ENCODE measurements at places on chromosomes 11 and 22.

DNA sequence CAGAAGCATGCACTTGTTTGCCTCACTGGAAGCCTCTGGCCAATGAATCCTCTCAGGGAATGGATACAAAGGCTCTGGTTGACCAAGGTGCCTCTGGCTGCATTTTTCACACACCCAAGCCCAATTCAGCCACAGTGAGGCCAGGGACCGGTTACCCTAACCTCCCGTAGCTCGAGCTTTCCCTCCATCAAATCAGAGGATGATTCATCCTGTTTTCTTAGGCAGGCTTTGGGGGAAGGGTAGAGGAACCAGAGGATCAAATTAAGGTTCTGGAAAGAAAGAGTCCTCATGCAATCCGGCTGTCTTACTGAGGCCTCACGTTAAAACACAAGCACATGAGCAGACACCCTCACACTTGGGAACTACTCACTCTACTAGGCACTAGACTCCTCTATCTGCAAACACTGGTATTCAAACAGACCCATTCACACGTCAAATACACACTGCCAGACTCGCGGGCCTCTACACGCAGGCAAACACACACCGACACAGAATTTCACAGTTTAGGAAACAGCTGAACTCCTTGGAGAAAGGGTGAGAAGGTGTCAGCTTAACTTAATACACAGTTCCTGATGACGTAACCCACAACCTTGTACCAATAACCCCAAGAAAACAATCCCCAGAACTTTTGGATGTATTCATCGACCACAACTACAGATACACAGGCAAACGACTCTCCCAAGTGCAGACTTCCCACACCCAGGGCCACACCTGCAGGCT is 12.4 kb downstream of the NRXN2 start:
- peak; percentile 13 for DNase-seq

GRCh38 chr11:1812801-1813200 is 22.0 kb upstream of the SYT8 start:
- no peak for DNase-seq

DNA sequence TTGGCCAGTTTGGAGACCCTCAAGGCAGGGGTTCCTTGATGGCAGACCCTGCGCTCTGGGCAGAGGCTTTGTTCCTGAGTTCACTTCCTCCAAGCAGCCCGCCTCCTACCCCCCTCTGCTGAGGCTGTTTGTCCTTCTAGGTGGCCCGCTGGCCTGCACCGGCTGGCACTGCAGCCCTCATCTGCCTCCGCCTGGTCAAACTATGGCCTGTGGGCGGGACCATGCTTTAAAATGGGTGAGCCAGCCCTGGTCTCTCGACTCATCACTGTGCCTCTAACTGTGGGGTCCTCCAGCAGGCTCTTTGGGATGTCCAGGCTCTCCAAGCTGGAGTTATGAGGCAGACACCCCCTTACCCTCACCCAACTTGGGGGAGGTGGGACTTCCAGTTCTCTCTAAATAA is 114.1 kb upstream of the SLC22A12 start:
- no peak for DNase-seq

DNA sequence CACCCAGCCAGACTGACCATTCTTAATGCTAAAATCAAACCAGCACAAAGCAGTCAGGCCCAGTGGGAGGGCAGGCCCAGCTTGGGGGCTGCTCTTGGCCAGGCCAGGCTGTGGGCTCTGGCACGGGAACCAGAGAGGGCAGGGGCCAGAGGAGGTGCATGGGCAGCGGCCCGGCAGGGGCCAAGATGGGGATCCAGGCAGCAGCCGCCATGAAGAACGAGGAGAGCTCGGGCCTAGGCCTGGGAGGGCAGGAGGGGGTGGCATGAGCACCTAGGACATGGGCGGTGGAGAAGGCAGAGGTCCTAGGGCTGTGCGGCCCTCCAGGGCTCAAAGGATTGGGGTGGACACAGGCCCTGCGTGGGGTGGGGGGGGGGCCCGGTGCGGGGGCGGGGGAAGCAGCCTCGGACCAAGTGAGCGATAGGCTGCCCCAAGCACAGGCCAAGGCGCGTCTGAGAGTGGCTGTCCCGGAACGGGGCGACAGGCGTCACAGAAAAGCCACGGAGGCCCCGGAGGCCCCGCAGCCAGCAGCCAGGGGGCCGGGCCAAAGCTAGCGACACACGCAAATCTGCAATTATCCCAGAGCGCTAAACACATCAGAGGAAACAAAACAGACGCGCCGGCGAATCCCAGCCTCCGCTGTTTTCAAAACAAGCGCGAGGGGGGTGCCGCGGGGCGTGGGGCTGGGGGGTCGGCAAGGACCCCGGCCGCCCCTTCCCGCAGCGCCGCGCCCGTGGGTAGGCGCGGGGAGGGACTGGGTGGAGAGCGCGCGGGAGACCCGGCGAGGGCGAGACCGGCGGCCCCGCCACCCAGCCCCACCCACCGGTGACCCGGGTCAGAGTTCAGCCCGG is 8.3 kb downstream of the PLXNB2 start:
- DNase-seq, result no peak

GRCh38 chr22:24450610-24451009 is 23.2 kb downstream of the ADORA2A start:
- no peak for DNase-seq

DNA sequence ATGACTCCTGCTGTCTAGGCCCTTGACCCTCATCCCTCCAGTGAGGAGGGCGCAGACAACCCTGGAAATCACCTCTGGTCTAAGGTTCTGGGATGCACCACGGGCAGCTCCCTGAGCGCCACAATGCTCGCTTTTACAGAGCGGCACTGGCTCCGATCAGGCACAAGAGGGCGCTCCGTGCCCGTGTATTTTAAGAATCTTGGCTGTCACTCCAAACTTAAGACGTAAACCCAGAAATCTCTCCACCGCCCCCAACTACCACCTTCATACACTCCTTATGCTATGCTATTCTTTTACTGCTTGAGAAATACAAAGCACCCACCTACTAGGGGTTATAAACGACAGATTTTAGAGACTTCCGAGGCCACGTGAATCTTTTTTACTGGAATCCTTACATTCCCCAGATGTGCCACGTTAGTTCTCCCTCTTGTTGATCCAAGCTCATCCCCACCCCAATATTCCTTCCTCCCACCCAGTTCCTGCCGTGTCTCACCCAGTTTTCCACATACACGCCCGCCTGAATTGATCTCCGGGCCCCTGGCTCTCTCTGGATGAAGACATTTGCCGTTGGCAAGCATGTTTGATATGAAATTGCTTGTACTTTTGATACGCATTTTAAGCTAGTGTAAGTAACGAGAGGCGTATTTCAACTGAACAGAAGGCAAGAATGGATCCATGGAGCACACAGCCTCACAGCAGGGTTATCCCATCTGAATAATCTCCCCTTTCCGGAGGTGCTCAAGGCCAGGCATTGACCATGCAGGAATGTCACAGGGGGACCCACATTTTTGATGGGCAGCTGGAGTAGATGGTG is 453.5 kb downstream of the OPCML start:
- DNase-seq, result no peak

DNA sequence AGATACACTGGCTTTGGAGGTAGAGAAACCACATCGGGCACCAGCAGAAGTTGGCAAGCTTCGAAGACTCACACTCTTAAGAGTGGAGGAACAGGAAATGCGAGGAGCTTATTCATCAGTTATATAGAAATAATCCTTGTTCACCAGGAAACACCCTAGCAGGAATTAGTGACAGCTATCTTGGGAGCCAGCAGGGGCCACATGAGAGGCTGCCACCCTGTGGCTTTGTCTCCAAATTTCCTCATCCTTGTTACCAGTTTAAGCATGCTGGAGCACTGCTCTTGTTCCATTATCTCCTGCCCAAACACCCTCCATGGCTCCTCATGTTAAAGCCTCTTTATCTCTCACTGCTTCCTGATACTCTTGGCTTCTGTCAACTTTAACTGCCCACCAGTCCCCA is 131.0 kb downstream of the PLEKHA7 start:
- no peak for DNase-seq

- DNase-seq, result peak; percentile 49
Observed at GRCh38 chr11:26331911-26332571, at the start of gene ANO3. TSS of gene ANO3 (plus strand) at chr11:26332130. CDS start at chr11:26332276, 146 bp downstream.

GRCh38 chr22:20904008-20904979 is 12.9 kb upstream of the CRKL start:
- DNase-seq, result peak; percentile 79

GRCh38 chr11:60900673-60901404 is 5.5 kb downstream of the PRPF19 start:
- no peak for DNase-seq

DNA sequence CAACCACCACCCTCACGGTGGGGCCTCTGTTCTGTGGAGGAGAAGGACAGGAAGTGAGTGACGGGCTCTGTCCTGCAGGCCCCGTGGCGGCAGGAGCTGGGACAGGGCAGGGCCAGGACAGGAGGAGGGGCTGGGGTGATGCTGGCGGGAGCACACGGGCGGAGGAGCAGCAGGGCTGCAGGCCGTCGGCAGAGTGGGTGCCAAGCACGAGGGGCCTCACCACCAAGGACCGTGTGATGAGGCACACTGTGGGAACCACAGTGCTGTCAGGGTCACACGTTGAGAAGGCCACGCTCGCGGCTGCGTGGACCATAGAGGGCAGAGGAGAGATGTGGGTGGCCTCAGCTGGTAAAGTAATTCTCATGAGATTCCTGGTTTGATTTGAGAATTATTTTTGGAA is 8.5 kb downstream of the SCO2 start:
- DNase-seq, result no peak

DNA sequence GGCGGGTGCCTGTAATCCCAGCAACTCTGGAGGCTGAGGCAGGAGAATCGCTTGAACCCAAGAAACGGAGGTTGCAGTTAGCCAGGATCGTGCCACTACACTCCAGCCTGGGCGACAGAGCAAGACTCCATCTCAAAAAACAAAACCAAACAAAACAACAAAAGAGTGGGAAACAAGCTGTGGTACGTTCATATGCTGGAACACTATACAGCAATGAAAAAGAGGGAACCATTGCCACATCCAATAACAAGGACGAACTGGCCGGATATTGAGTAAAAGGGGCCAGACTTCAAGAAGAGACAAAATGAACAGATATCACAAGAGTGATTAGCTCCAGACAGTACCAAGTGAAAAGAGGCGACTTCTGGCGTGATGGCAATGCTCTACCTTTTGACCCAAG is 4.9 kb downstream of the MACROD1 start:
- no peak for DNase-seq

DNA sequence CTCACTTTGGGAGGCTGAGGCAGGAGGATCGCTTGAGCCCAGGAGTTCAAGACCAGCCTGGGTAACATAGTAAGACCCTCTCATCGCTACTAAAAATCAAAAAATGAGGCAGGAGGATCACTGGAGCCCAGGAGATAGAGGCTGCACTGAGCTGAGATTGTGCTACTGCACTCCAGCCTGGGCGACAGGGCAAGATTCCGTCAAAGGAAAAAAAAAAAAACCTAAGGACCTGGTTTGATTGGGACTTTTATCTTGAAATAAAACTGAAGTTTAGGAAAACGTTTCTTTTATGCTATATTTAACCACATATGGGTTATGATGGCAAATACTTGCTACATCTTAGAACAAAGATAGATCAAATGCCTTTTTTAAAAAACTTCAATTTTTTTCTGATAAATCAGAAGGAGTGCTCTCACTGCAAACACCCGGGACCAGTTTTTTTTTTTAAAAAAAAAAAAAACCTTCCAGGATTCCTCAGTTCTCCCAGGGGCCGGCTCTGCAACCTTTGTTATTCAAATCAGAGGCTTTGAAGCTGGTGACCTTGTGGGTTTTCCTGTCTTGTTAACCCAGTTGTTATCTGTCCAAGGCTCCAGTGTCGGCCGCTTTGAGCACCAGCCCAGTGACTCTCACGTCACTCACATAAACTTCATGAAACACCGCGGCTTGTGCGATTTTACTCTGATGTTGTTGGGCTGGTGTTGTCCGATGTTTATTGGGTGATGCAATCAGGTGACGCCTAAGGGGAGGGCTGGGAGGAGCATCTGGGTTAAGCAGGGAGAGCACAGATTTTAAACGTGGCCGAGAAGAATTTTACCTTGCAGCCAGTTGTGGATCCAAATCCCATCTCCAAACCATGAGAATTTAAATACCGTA is 24.7 kb upstream of the SLC22A12 start:
- DNase-seq, result peak; percentile 49

GRCh38 chr11:6022956-6023355 is 7.6 kb downstream of the OR56A1 start:
- DNase-seq, result no peak

Data from fibroblast of skin of left biceps (primary cell).